ENCODE measurements at places on chromosomes 5 and 9. TPM values are rescaled to one million over a fixed set of nuclear protein-coding genes. Genes with fewer than 3 reads are reported as not detected.

GRCh38 chr9:91193087-91193657 lies 168.5 kb downstream of the AUH start:
- peak; percentile 76 for DNase-seq

- DNase-seq, result no peak
Observed at GRCh38 chr9:115985657-115986056, 167.9 kb upstream of the PAPPA start.

GRCh38 chr5:95743232-95743631 lies 12.1 kb downstream of the RHOBTB3 start:
- no peak for DNase-seq

DNA sequence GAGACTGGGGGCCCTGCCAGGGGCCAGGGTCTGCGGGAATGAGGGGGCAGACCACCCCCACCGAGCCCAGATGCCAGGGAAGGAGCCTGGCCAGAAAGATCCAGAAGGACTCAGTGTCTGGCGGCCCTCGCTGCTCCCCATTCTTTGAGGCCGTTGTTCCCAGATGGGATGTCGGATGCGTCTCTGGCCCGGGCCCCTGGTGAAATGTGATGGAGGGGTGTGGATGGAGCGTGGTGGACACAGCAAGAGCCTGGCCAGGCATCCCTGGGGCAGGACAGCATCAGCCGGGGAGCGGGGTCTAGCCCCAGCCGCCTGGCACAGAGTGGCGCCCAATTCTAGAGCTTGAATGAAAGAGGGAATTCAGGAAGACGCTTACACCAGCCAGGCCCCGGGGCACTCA lies 46.2 kb upstream of the NKD2 start:
- no peak for DNase-seq

DNA sequence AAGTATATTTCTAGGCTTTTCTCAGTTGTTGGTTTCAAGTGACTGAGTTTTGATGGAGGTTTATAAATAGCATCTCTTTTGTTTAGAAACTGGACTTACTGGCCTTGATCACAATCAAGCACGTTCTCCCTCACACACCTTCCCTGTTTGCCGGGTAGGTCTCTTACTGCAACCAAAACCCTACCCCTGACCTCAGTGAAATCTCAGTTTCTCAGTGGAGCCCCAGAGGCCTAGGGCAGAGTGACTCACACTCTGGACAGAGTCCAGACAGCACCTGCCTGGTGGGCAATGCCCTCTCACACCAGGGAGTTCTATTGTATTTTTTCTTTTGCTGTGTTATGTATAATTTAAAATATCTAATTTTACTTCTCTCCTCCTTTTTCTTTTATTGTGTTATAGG lies 48.4 kb upstream of the EPB41L4B start:
- no peak for DNase-seq

DNA sequence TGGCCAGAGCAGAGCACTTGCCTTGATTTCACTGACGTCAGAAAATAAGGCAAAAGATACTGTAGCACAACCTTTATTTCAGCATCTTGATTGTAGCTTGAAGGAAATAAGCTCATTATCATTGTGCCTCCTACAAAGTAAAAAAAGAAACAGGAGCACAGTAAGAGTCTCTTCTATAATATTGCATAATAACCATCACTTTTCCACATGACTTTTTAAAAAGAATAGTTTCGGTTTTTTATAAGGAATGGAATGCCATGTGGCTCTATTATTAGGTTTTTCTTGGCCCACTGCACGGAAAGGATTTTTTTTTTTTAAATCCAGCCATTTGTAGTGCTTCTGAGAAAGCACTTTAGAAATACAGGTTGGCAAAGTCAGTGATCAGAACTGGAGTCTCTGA lies 655.3 kb downstream of the LRRC70 start:
- DNase-seq, result no peak

- peak; percentile 78 for DNase-seq
Observed at GRCh38 chr5:140595538-140596300, 31.1 kb downstream of the SLC35A4 start.

GRCh38 chr5:141758310-141758998 lies 76.4 kb upstream of the ARAP3 start:
- DNase-seq, result no peak

- no peak for DNase-seq
Observed at GRCh38 chr9:68637020-68637419, 68.0 kb upstream of the PIP5K1B start.

- no peak for DNase-seq
Observed at GRCh38 chr9:21252721-21253547, 13.1 kb upstream of the IFNA14 start.

DNA sequence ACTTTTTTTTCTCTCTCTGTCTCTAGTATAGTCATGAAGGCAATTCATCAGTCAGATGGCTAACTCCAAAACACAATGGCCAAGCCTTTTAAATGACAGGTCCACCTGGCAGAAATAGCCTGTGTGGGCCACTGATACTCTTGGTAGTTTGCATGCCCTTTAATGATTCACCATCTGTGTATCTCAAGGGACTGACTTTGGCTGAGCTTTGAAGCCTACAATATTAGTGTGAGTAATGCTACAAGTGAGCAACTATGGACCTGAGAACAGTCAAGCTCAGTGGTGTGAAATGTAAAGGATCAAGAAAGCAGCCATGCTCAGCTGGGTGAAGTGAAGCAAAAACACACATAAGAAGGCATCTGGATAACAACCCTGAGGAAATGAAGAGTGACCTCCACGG lies 506.9 kb downstream of the TLE1 start:
- DNase-seq, result no peak

GRCh38 chr5:29054694-29055093 lies 2016.3 kb upstream of the CDH9 start:
- no peak for DNase-seq

- DNase-seq, result no peak
Observed at GRCh38 chr5:76443066-76443800, 40.1 kb downstream of the IQGAP2 start.

DNA sequence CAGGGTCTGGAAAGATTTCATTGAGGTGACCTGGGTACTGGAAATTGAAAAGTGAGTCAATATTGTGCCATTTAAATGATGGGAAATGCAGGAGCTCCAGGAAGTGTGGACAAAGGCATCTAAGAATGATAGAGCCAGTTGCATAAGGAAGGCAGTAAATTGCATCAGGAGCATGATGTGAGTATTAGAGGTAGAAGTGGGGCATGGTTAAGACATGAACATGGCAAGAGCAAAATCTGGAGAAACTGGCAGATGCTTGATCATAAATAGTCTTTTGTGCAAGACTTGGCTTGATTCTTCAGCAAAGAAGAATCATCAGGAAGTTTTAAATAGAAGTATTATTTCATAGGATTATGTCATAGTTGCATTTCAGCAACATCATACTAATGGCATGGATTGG lies 157.4 kb upstream of the PUM3 start:
- DNase-seq, result no peak

GRCh38 chr5:69113851-69114250 lies 20.0 kb downstream of the SLC30A5 start:
- no peak for DNase-seq

Gene TXNDC8
- total RNA-seq, result not detected

Gene BARHL1
- not detected for total RNA-seq

Gene SPTLC1
- 65.1 TPM for total RNA-seq

Gene PCDHGA8
- 1.9 TPM for total RNA-seq

Gene ARHGAP26
- 60.3 TPM for total RNA-seq

Gene TTC39B
- total RNA-seq, result 30.2 TPM

Gene ZSWIM6
- total RNA-seq, result 23.5 TPM

Gene PLPP7
- total RNA-seq, result 7.2 TPM

Gene POU5F2
- total RNA-seq, result 1.0 TPM

Gene CDX1
- 0.29 TPM for total RNA-seq

Gene AMBP
- total RNA-seq, result 1,366 TPM

Measured in mucosa of gallbladder (tissue), 1 donor.